ENCODE measurements at places on chromosomes 6 and 20.

DNA sequence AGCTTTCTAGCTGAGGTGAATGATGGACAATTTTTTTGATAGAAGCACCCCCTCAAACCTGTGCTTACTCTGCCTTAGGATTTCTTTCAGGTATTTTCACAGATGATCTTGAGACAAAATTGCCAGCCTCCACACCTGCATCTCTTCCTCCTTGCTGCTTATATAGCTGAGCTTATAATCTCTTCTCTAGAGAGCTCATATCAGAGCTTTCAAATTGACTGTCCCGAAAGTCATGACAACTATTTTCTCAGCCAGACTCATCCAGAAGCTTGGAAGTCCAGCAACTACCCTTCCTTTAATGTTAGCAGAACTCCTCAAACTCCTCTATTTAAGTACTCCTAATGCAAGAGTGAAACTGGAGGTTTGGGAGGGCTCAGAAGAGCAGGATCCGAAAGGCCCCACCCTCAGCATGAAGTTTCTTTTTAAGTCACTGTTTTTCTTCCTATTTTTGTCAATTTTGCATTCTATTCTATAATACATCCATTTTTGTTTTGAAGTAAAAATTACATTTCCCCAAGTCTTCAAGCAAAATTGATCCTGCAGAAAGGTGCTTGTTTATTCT lies 12.7 kb downstream of the CGA start:
- DNase-seq: no peak

- no peak for DNase-seq
These were observed 193.1 kb upstream of the SIM1 start for GRCh38 chr6:100657678-100658330.

- DNase-seq: no peak
These were observed 124.7 kb downstream of the TMEM242 start for GRCh38 chr6:157198425-157199279.

GRCh38 chr20:39719293-39719692 lies 757.1 kb downstream of the DHX35 start:
- DNase-seq: no peak

- no peak for DNase-seq
These were observed 34.6 kb upstream of the CALHM6 start for GRCh38 chr6:116426551-116426950.

DNA sequence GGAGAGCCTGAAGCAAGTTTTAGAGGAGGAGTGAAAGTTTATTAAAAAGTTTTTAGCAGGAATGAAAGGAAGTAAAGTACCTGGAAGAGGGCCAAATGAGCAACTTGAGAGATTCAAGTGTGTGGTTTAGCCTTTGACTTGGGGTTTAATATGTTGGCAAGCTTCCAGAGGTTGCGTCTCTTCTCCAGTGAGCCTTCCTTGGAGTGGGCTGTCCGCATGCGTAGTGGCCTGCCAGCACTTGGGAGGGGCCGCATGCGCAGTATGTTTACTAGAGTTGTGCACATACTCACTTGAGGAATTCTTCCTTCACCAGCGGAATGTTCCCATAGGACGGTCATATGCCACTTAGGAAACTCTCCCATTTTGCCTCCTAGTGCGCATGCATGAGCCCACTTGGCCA lies 235.2 kb downstream of the ALDH8A1 start:
- no peak for DNase-seq

DNA sequence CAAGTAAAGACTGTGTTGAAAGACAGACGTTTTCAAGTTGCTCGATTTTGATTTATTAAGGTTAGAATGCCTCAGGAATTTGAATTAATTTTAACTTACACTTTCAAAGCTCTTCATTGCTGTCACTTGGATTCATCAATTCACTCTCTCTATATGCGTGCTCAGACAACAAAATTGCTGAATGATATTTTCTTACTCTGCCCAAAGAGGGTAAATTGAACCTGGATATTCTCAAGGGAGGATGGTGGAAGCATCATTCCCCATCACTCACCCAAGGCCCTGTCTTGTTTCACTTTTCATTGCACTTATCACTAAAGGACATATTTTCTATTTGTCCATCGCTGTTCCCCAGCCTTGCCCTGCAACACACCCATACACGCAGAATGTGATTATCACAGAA lies 102.3 kb downstream of the PDE7B start:
- DNase-seq: no peak

DNA sequence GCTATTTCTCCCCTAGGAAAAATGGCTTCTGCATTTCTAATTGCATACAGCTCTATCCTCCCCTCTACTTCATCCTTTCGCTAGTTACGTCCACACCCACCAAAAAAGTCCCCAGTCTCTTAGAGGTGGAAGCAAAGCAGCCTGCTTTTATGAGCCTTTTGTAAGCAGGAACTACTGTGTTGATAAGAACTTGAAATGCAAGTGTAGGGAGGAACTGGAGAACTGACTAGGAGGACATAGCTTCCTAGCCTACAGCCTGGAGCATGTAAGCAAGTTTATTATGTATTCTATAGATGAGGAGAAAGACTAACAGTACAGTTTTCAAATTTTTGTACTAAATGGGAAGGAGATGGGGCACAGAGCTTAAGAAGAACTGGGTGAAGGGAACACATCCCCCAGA lies 10.3 kb downstream of the ARHGAP18 start:
- no peak for DNase-seq

- no peak for DNase-seq
These were observed 348.9 kb upstream of the KCNQ5 start for GRCh38 chr6:72272958-72273357.

GRCh38 chr20:16714751-16715150 lies 15.1 kb upstream of the SNRPB2 start:
- no peak for DNase-seq

DNA sequence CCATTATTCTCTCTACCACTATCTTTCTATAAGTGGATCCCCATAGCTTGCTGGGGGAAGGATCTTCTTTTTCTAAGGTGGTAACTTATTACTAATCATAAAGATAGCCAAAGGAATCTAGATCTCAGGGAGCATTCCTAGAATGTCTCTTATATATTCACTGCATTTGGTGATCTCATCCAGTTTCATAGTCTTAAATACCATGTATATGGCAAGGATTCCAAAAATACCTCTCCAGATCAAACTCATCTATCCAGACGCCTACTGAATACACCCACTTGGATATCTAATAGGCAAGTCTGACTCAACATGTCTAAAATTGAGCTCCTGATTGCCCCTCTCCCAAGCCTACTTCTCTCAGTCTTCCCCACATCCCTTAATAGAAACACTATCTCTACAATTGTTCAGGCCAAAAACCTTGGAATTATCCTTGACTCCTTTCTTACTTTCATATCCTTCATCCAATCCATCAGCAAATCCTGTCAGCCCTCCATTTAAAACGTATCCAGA lies 264.4 kb downstream of the HACE1 start:
- no peak for DNase-seq

GRCh38 chr6:89952686-89953085 lies 58.4 kb downstream of the GJA10 start:
- DNase-seq: peak; percentile 63

GRCh38 chr6:167103041-167103891 lies 19.6 kb upstream of the CCR6 start:
- no peak for DNase-seq

DNA sequence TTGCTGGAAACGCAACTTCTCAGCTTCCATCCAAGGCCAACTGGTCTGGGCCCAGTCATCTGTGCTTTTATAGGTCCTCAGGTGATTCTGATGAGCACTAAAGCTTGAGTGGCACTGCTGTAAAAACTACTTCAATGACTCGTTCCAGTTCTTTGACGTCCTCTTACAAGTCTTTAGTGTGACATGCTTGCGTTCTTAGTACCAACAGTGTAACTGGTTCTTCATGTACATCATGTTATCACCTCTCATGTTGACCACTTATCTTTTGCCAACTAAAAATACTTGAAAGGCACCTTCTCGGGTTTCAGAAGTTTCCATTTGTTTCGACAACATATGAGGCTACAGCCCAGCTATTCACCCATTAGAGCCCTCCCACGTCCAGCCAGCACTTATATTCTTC lies 468.9 kb downstream of the PRKN start:
- no peak for DNase-seq

DNA sequence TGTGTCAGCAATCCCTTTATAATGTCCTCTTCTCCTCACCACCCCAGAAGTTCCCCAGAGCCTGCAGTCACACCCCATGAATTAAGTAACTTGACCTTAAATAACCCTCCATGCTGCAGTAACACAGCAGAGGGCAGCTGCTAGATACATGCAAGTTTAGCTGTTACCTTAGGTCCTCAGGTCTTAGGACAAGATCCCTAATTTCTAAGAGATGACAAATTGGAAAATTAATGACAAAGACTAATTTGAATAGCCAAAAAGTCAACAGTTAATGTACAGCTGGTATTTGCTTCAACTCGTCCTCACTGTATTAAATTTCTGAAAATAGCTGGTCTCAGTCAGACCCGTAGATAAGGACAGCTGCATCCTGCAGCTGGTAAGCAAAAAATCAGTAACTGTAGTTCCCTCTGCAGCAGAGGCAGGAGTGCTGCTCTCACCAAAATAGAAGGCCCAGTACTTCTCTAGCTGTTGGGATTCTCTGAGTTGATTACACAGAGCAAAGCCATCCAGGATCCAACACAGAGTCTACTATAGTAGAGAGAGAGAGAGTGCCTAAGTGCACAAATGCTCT lies 62.4 kb downstream of the TNFRSF21 start:
- no peak for DNase-seq

DNA sequence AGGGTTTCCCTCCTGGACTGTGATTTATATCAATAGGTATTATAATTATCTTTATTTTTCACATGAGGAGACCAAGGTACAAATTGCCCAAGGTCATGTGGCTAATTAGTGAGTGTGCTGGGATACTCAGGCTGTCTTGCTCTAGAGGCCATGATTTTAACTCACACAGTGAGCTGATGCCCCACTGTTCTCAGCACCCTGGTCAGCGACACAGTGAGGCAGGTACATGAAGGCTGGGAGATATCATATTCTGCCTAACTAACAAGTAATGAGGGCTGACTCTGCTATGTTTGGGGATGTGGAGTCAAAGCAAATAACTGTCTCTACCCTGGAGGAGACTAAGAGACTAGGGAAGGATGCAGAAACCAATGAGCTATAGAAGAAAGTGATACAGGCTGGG lies 501.1 kb downstream of the PTPRT start:
- no peak for DNase-seq

DNA sequence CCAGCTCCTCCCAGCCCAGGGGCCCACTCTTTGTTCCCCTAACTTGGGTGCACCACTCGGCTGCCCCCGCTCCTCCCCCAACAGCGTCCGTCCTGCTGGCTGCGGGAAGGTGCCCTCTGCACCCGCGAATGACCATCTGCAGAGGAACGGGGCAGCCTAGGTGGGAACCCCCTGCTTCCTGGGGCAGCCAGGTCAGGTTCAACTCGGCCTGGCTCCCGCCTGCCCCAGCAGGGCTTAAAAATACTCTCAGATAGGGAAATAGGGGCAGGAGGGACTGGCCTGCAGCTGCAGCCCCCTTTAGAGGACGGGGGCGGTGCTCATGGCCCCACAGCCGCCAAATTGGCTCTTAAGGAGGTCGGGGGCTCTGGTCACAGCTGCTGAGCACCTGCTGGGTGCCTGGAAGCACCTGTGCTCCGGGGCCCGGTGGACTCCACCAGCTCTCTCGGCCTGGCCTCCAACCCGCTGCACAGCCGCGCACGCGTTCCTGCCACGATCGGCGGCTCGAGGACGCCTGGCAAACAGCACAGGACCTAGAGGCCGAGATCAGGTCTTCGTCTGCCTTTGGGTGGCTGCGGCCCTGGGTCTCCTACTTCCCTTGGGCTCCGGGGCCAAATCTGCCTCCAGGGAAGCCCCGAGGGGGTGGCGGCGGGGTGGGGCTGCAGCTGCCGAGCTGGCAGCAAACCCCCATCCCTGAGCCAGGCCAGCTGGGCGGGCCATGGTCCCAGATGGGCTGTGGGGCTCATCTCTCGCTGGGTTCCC lies 700 bp upstream of the LAMA5 start:
- DNase-seq: no peak
